Astrocyte (in vitro differentiated cells and primary cell): ENCODE measurements at places on chromosomes 13 and 19. TPM values are rescaled to one million over a fixed set of nuclear protein-coding genes. Genes with fewer than 3 reads are reported as not detected.

GRCh38 chr13:94143624-94144350, 335.7 kb downstream of the DCT start:
- no peaks in the 10 kb centered on the region for H3K27me3 ChIP-seq
- H3K36me3 ChIP-seq, result no peaks in the 10 kb centered on the region
- no peak overlapping the region for H3K27ac ChIP-seq
- no peak for DNase-seq
- no peaks in the 10 kb centered on the region for H3K4me1 ChIP-seq
- H3K4me3 ChIP-seq, result no peak overlapping the region

- no peak overlapping the region for H3K27ac ChIP-seq
- H3K4me1 ChIP-seq, result peaks cover 19% of the 10 kb centered on the region
- no peak overlapping the region for H3K4me3 ChIP-seq
- H3K36me3 ChIP-seq, result no peaks in the 10 kb centered on the region
Measured at GRCh38 chr19:44582581-44583265, 30.6 kb upstream of the IGSF23 start.

GRCh38 chr13:27211771-27212364, 39.5 kb upstream of the RPL21 start:
- peak; percentile 71 for DNase-seq
- no peaks in the 10 kb centered on the region for H3K4me1 ChIP-seq
- H3K36me3 ChIP-seq, result no peaks in the 10 kb centered on the region
- H3K4me3 ChIP-seq, result no peak overlapping the region
- no peak overlapping the region for H3K27ac ChIP-seq
- no peaks in the 10 kb centered on the region for H3K27me3 ChIP-seq

- no peaks in the 10 kb centered on the region for H3K4me1 ChIP-seq
- H3K27me3 ChIP-seq, result no peaks in the 10 kb centered on the region
- no peak overlapping the region for H3K4me3 ChIP-seq
Measured at GRCh38 chr19:44939668-44940067, 2.4 kb upstream of the APOC4 start.

DNA sequence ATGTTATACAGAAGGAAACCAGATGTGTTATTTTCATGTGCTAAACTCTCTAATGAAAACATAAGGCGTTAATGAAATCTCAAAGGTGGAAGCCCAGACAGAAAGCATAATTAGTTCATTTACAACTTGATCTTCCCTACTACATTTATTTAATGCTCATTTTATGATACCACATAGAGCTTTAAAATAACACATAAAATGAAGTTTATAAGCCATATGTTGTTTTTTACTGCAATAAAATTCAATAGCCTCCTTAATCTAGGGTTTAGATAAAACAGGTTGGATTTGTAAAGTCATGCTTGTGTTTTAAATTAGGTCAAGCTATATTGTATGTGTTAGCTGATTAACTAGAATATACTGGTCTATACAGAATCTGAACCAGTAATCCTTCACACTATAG, 81.2 kb downstream of the TNFRSF19 start:
- H3K4me3 ChIP-seq, result no peak overlapping the region
- H3K27me3 ChIP-seq, result no peaks in the 10 kb centered on the region
- H3K4me1 ChIP-seq, result peaks cover 38% of the 10 kb centered on the region
- H3K27ac ChIP-seq, result no peak overlapping the region
- peaks cover 2% of the 10 kb centered on the region for H3K36me3 ChIP-seq
- DNase-seq, result no peak

DNA sequence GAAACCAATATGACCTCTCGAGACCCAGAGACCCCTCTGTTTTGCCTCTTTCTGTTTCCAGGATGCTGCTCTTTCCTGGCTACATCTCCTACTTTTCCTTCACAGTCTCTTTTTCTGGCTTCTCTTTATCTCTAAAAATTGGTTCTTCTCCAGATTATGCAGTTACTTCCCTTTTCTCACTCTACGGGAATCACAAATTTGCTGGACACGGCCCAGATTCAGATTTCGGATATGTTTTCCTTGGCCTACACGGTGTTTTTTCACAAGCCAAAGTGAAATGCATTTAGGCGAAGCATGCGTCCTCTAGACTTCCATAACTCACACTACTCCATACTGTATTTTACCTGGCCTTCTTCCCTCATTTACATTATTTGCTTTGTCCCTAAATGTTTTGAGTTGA, 214.7 kb upstream of the MIR17HG start:
- no peaks in the 10 kb centered on the region for H3K4me1 ChIP-seq
- peak; percentile 34 for DNase-seq
- H3K36me3 ChIP-seq, result no peaks in the 10 kb centered on the region
- no peak overlapping the region for H3K27ac ChIP-seq

GRCh38 chr13:113958373-113958772, 15.5 kb downstream of the C13orf46 start:
- no peak overlapping the region for H3K4me3 ChIP-seq
- H3K4me1 ChIP-seq, result no peaks in the 10 kb centered on the region
- peaks cover 5% of the 10 kb centered on the region for H3K36me3 ChIP-seq
- no peak overlapping the region for H3K27ac ChIP-seq

- no peak overlapping the region for H3K27ac ChIP-seq
- peaks cover 89% of the 10 kb centered on the region for H3K36me3 ChIP-seq
- no peak overlapping the region for H3K4me3 ChIP-seq
- H3K27me3 ChIP-seq, result no peaks in the 10 kb centered on the region
- H3K4me1 ChIP-seq, result peaks cover 33% of the 10 kb centered on the region
Measured at GRCh38 chr19:41296433-41296871, 13.5 kb upstream of the CCDC97 start.

DNA sequence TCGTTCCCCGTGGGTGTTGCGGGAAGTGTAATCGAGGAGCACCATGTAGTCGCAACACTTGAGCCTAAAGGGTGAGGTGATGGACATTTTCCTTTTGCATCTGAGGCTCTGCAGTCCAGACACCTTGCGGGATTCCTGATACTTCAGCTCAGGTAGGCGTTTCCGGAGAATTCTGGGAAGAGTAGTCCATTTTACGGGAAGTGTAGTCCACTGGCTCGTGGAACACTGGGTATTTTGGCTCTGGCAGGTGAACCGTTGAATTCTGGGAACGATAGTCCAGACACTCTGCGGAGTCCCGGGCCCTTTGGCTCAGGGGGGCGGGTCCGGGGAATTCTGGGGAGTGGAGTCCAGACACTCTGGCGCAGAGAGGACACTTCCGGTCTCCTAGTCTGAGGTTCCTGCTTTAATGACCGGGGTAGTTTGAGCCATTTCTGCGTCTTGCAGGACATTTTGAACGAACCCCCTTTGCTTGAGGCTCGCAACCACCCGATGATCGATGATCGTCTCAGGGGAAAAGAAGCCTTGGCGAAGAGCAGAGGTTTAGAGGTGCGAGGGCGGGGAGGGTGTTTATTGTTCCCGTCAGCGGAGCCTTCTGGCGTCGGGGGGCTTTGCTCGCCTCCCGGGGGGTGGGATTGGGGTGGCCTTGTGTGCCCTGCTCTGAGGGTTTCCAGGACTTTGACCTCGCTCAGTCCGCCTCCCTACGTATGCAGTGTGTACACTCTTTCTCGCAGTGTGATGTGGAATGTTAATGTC, at the start of gene ZNF223:
Gene ZNF223, plus strand, starts transcription at position 387 of the 753 bp plus-strand sequence. CDS start 3,141 bp downstream, outside the sequence.
- H3K4me1 ChIP-seq, result peaks cover 12% of the 10 kb centered on the region
- peak; percentile 88 for DNase-seq
- H3K27me3 ChIP-seq, result peaks cover 2% of the 10 kb centered on the region

- no peak overlapping the region for H3K27ac ChIP-seq
- no peak overlapping the region for H3K4me3 ChIP-seq
- DNase-seq, result no peak
- no peaks in the 10 kb centered on the region for H3K36me3 ChIP-seq
- no peaks in the 10 kb centered on the region for H3K27me3 ChIP-seq
Measured at GRCh38 chr13:71454509-71454908, 412.5 kb downstream of the DACH1 start.

DNA sequence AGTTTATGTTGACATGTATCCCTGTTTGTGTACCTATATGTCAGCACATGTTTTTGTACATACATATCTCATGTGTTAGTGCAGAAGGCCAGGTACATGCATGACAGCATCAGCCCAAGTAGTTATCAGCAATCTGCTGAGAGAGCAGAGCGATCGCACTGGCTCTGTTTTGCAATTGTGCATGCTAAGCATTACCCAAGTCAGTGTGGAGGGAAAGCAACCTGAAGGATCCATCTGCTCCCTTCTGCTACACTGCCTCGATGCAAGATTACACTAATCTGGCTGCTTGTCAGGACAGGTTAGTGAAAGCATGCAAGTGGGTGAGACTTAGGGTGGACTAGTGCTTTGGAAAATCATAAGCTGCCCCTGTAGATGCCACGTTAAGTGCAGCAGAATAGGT, 211.8 kb downstream of the PCCA start:
- no peaks in the 10 kb centered on the region for H3K4me1 ChIP-seq
- no peak overlapping the region for H3K27ac ChIP-seq
- H3K27me3 ChIP-seq, result no peaks in the 10 kb centered on the region
- no peak overlapping the region for H3K4me3 ChIP-seq

GRCh38 chr13:46114613-46115012, 9.8 kb upstream of the CPB2 start:
- peaks cover 7% of the 10 kb centered on the region for H3K4me1 ChIP-seq
- no peak for DNase-seq
- H3K27ac ChIP-seq, result no peak overlapping the region
- H3K4me3 ChIP-seq, result no peak overlapping the region
- no peaks in the 10 kb centered on the region for H3K27me3 ChIP-seq

GRCh38 chr13:105452895-105453294, 1082.6 kb downstream of the EFNB2 start:
- H3K36me3 ChIP-seq, result no peaks in the 10 kb centered on the region
- H3K4me3 ChIP-seq, result no peak overlapping the region
- no peak overlapping the region for H3K27ac ChIP-seq
- H3K4me1 ChIP-seq, result no peaks in the 10 kb centered on the region
- no peak for DNase-seq

DNA sequence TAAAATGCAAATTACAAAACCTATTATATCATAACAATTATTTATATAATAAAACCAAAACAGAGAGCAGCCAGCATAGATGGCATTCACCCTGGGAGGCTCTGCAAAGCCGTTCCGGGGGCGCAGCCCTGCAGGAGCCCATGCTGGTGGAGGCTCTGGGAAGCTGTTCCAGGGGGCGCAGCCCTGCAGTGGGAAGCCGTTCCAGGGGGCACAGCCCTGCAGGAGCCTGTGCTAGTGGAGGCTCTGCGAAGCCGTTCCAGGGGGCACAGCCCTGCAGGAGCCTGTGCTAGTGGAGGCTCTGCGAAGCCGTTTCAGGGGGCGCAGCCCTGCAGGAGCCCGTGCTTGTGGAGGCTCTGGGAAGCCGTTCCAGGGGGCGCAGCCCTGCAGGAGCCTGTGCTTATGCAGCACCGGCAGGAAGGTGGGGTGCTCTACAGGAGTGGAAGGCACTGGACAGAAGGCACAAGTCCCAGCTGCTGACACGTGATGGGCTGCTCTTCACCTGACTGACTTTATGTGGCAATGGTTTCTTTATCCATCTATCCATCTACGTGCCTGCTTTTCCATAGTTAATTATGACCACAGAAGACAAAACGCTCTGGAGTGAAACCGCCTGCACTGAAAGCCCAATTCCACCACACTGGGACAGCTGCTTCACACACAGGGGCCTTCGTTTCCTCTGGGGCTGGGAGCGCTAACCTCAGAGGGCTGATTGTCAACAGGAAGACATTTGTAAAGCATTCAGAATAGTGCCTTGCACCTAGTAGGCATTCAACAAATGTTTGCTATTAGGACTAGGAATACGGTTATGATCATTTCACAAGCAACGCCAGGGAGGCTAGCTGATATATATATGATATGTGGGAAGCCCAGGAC, 23.7 kb downstream of the PCID2 start:
- H3K27me3 ChIP-seq, result no peaks in the 10 kb centered on the region
- H3K4me1 ChIP-seq, result peaks cover 42% of the 10 kb centered on the region
- no peak overlapping the region for H3K27ac ChIP-seq
- peaks cover 30% of the 10 kb centered on the region for H3K36me3 ChIP-seq
- DNase-seq, result no peak

DNA sequence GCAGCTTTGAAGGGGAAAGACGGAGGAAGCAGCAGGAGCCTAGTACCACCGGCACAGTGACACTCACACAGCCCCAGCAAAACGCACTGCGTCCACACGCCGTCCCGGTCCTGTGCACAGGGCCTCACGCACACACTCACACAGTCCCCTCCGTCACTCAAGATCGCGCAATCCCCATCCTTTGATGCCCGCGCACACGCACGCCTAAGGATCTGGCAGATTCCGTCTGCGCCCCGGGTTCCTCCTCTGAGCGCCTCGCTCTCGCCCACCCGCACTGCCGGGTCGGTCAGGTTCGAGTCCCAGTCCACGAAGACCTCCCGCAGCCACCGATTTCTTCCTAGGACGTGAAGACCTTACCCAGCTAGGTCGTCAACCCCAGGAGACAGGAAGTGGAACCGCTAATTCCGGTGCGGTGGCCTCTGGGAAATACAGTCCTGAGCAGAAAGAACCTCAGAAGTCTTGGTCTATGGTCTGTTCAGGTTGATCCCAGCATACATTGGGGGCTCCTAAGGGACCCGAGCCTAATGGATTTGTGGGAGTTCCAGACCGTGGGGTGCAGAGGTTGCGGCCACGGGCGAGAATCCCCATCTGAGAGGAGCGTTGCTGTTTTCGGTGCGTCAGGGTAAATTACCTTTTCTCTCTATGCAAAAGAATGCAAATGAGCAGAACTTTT, at the start of gene ZNF780B:
Gene ZNF780B, minus strand, starts transcription at position 400 of the 673 bp plus-strand sequence. CDS start 5,899 bp downstream, outside the sequence.
- H3K27me3 ChIP-seq, result no peaks in the 10 kb centered on the region
- H3K36me3 ChIP-seq, result no peaks in the 10 kb centered on the region
- peak within 1 kb of the TSS; percentile 32 for H3K27ac ChIP-seq

- no peaks in the 10 kb centered on the region for H3K36me3 ChIP-seq
- no peak overlapping the region for H3K4me3 ChIP-seq
- peaks cover 18% of the 10 kb centered on the region for H3K4me1 ChIP-seq
Measured at GRCh38 chr19:39132344-39132969, 6.9 kb downstream of the PAK4 start.

GRCh38 chr19:18507727-18508440, 14.0 kb downstream of the ELL start:
- H3K27me3 ChIP-seq, result no peaks in the 10 kb centered on the region
- H3K36me3 ChIP-seq, result no peaks in the 10 kb centered on the region
- no peak for DNase-seq
- H3K27ac ChIP-seq, result no peak overlapping the region
- no peak overlapping the region for H3K4me3 ChIP-seq

- no peaks in the 10 kb centered on the region for H3K27me3 ChIP-seq
- peaks cover 19% of the 10 kb centered on the region for H3K4me1 ChIP-seq
- peak overlapping the region; percentile 59 for H3K4me3 ChIP-seq
- DNase-seq, result no peak
- H3K36me3 ChIP-seq, result no peaks in the 10 kb centered on the region
Measured at GRCh38 chr19:14073925-14074838, 1.6 kb downstream of the MISP3 start.

Gene WDR87
- total RNA-seq, result not detected in 2 replicates

Gene C5AR1
- total RNA-seq, result 4.6 and 5.2 TPM in 2 replicates

Gene IGFL1
- total RNA-seq, result not detected in 2 replicates

Gene KLK12
- not detected in 2 replicates for total RNA-seq

Gene ZNF329
- total RNA-seq, result 10.8 and 11.1 TPM in 2 replicates

Gene ABHD8
- total RNA-seq, result 8.5 and 9.4 TPM in 2 replicates

Gene IGFL2
- 9.8 and 11.3 TPM in 2 replicates for total RNA-seq
